ENCODE measurements at places on chromosomes 3 and 15. TPM values are rescaled to one million over a fixed set of nuclear protein-coding genes. Genes with fewer than 3 reads are reported as not detected.
A peak's percentile ranks its signal among the peaks of the same experiment; 100 is the strongest.

Gene DCUN1D1
- total RNA-seq, result 9.6 TPM

Gene NRROS
- total RNA-seq, result 11.6 TPM

Gene GOLGA6L24
- not detected for total RNA-seq

Gene PLSCR1
- total RNA-seq, result not detected

DNA sequence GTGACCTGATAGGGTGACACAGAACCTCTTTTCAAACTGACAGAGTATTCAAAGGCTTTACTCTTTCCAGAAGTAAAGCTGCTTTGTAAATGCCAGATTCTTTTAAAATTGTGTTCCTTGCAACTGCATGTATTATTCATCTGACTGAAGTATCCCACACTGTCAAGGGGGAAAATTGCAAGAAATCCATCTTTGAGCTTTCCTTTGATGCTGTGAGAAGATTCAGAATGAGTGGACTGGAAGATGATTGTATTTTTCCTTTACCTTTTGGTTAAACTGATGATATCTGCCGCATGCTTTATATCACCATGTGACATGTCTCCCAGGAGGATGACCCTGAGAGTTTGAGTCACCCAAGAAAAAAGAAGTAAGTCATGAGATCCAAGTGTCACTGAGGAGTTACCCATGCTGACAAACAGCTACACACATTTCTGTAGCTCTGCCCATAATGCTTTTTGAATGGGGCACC lies 250.8 kb upstream of the CBLB start:
- DNase-seq, result no peak

DNA sequence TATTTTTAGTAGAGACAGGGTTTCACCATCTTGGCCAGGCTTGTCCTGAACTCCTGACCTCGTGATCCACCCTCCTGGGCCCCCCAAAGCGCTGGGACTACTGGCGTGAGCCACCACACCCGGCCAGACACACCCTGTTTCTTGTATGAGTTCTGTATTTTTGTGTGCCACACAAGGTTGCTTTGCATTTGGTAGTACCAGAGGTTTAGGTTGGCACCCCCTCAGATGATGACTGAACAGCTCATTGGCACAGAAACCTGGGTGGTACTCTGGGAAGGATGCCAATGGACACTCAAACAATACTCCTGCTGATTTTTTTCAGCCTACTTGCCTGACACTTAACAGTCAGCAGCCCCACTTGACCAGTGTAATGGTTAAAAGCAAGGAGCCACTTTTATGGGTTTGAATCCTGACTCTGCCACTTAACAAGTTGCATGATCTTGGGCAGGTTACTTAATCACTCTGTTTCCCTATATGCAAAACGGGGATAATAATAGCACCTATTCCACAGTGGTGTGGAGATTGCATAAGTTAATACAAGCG lies 39.2 kb upstream of the BCL2A1 start:
- DNase-seq, result no peak

GRCh38 chr3:191350396-191351090 lies 20.2 kb upstream of the UTS2B start:
- DNase-seq, result no peak

DNA sequence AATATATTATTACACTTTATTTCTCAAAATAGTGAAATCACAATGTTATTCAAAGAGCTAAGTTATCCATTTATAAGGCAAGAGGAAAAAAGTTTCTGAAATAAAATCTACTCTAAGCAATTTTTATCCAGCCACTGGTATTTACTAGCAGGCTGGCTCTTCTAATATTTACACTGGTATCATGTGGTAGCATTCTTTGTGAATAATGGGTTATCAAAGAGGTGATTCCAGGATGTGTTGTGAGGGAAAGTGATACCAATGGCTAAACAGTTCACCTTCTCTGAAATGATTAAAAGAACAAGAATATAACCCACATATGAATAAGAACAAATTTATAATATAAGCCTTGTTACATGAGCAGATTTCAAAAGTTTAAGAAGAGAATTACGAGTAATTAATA lies 44.1 kb downstream of the DHX36 start:
- DNase-seq, result no peak

DNA sequence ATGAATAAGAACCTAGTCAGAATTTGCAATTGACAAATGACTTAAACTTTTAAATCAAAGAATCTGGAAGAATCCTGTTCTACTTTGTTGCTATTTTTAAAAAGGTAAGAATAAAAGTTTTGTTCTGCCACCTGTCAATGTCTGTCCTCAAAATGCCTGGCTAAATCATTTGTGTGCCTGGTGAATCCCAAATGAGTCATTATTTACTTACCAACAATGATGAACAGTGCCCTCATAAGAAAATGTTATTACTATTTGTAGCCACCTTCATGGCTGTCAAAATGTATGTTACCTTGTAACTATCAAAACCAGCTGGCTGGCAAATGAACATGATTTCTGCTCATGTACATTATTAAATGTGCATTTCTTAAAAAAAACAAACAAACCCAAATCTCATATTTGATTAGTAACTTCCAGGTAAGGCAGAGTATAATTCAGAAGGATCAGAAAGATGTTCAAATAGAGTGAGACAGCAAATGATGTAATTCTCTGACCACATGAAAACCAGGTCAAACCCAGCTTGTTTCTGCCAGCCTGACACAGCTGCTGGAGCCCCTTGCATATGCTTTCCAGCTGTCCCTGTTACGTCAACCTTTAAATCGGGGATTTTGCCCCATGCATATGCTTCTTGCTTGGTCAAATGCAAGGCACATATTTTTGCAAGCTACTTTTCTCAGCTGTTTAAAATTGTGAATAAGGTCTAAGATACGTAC lies 137.9 kb downstream of the SSR3 start:
- peak; percentile 41 for DNase-seq

DNA sequence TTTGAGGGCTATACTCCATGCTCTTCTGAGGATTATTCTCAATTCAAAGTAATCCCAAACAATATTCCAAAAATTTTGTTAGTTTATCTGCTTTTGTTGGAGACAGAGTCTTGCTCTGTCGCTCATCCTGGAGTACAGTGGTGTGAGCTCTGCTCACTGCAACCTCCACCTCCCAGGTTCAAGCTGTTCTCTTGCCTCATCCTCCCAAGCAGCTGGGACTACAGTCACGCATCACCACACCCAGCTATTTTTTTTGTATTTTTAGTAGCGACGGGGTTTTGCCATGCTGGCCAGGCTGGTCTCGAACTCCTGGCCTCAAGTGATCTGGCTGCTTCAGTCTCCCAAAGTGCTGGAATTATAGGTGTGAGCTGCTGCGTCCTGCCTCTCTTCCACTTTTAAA lies 39.1 kb downstream of the MEF2A start:
- no peak for DNase-seq

DNA sequence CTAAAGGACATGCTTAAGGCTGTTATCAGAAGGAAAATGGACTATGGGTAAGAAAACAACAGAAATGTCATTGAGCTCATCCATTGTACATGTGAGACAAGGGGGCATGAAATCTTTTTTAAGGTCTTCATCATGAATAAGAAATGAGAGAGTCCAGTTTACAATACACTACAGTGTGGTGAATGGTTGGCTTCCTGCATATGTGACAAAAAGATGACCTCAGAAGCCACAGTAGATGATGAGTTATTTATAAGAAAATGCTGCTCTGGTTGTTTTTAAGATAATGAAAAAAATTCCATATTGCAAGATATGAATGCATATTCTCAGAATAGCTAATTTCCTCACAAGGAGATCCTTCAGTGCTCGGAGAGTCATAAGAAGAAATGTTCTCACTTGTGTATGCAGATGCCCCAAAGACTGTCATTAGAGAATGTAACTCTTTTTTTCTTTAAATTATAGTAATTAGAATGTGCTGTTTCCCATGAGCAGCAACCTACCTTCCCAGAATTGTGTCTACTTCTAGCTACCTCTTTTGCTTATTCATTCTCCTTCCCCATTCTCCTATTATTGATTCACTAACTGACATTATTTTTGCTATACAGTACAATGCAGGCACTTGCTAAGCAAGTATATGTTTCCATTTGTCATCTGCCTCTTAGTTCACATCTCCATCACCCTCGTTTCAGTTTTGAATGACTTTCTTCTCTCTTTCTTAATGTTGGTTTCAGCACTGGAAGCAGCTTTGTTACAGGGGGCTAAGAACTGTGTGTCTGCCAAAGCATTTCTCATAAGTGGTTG lies 152.0 kb upstream of the PEX5L start:
- DNase-seq, result no peak

DNA sequence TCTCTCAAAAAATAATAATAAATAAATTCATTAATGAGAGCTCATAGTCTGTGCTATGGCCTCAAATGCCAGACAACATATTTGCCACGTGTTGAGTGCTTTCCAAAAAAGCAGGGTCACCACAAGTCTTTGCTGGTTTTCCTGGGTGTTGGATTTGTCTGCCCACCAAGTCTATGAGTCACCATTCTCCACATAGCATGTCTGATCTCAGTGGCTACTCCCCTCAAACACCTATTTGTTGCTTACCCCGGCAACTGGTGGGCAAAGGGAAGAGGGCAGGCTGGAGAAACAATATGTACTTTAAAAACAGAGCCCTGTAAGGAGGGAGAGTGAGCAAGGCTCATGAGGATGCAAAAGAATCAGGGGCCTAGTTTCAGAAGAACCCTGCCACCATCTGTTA lies 120.0 kb upstream of the ARRDC4 start:
- no peak for DNase-seq

- DNase-seq, result no peak
These were observed 659.1 kb downstream of the GRM7 start for GRCh38 chr3:7520059-7520458.

DNA sequence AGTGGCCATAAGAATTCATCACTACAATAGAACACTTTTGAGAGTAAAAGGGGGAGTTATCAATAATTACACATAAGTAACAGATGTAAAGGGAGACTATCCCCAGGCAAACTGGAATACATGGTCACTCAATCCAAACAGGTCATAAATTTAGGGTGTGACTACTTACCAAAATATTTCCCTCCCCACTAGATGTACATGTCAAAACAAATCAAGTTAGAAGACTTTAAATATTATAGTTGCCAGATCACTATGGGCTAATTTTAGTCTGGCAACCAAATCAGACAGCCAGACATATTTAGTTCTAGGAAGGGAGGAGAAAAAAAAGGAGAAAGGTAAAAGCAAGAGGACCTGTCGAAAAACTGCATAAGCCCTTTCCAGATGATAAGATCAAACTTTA lies 23.1 kb downstream of the SLC24A5 start:
- no peak for DNase-seq

DNA sequence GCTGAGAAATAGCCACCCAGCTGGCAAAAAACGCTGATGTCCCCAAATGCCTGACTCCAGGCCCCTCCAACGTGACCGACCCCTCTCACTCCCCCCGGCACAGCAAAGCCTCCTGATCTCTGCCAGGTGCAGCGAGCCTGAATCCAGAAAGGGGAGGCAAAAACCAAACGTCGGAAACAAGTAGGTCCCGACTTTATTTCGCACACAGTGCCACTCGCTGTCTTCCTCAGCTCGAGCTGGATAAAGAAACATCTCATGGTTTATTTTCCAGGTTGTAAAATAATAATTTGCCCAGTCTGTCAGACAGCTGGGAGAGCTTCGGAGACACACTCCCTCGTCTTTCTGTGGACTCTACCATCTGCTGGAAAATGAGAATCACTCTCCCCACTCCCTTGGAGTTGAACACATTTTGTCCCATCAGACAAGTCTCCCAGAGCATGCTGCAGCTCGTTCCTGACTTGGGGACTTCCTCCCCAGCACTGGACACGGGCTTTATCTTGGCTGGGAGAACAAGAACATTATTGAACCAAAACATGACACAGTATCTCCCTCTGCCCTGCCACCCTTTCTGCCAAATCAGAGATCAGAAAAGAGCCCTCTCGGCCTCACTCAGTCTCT lies 142.8 kb downstream of the NUP210 start:
- DNase-seq, result peak; percentile 62

DNA sequence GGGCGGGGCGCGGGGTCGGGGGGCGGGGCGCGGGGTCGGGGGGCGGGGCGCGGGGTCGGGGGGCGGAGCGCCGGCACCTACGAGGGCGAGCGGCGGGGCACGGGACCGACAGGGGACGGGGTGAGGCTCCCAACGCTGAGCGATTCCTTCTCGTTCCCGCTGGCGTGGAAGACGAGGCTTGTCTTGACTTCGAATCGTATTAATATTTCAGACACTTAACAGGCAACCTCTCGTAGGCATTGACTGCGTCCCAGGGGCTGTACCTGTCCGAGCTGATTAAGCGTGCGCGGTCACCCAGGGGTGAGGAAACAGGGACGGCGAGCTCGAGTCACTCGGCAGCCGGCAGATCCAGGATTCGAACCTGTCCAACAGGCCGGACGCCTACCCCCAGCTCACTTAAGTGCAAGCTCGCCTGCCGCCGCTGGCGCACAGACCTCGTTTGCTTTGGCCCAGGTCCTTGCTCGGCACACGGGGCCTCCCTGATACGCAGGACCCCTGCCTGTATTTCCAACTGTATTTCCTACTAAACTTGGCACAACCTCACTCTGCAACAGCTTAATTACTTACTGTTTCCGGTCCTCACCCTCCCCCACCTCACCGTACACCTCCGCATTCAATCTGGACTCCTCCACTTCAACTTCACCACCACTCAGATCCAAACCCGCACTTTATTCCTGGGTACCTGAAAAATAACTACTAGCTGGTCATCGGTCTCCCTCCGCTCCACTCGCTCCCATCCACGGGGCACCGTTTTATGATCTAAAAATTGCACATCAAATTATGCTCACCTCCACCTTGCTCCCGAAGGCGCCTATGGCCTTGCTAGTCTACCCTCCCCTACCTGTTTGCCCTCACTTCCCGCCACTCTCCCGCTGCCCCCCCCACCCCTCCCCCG lies 722 bp upstream of the ZXDC start:
- DNase-seq, result no peak

DNA sequence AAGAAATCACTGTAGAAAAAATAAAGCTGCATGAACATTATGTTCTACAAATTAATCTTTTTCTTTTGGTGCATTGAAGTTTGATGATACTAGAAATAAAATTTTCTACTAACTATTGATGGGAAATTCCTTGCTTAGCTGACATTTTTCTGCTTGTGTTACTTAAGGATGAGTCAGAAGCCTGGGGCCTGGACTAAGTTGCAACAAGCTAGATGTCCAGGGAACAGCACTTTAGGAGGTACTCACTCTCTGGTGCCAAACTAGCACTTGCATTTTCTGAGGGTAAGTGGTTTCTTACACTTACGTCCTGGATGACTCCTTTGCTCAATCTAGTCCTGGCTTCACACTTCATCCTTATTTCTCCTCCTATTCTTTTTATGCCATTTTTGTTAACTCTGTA lies 945.1 kb downstream of the IGSF11 start:
- no peak for DNase-seq

DNA sequence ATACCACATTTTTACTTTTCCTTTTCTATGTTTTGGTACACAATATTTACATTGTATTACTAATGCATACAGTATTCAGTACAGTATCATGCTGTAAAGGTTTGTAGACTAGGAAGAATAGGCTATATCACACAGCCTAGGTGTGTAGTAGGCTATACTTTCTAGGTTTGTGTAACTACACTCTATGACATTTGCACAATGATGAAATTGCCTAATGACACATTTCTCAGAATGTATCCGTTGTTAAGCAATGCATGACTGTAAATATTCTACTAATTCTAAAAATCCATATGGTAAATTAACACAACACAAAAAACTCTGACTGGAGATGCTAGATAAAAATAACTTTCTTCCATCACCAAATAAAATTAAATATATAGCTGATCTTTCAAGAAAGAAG lies 16.2 kb downstream of the NEDD4 start:
- DNase-seq, result no peak

GRCh38 chr3:122835590-122835989 lies 40.7 kb downstream of the SLC49A4 start:
- DNase-seq, result no peak

- DNase-seq, result peak; percentile 44
These were observed 321.8 kb upstream of the MME start for GRCh38 chr3:154758109-154758868.

GRCh38 chr3:17292556-17292955 lies 407.8 kb downstream of the PLCL2 start:
- no peak for DNase-seq

All from G401 (cell line).